HFF-Myc (cell line): ENCODE measurements at places on chromosomes 6 and 20.
A peak's percentile ranks its signal among the peaks of the same experiment; 100 is the strongest.

DNA sequence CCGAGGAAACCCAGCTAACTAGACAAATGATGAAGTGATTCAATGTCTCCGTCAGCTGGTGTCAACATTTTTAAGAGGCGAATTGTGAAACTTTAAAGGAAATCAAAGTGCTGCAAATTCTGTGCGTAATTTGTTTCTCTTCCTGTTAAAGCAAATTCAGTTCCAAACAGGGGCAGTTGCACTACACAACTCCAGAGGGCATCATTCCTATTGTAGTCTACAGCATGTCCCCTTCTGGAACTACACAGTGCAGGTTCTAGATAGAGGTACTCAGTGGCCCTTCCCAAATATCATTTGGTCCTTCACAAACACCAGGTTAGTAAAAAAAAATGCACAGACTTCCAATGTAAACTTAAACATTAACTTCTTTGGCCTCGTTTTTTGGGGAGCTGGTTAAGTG, 38.3 kb upstream of the SMLR1 start:
- DNase-seq = no peak

DNA sequence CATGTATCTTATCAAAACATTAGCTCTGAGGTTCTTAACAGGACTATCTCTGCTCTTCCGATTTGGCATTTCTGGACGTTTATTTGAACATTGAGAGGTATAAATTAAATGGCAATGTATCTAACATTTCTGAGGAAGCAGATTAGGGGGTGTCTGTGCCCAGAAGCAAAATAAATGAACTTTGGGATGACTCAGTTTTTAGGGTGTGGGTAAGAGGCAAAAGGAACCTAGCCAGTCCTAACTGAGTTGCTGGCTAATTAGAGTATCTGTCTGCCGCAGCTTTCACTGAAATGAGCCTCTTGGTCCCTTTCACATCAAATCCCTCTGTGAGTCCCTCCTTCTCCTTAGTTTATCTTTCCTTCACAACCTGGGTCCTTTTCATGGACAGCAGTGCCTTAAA, 1.1 kb downstream of the RNF144B start:
- DNase-seq = no peak

DNA sequence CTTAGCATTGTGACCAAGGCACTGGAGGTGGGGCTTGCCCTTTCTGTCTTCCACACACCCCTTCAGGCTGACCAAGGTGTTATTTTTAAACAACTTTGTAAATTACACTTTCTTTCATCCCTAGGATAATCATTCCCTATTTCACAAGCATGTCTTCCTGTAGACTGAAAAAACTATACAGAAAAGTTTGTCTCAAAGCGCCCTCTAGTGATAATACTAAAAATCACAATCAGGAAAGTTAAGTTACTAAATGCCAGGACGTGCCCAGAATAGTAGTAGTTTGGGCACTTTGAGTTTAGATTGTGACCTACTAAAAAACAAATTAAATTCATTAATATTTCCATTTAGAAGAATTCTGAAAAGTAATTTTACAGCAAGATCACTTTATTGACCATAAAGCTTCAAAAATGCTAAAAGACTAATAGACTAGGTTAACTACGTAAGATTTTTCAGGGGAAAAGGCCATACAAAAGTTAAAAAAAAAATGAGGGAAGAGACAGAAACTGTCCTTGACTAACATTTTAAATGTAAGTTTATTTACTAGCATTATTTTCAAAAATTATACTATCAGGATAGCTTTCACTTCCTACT, 123.3 kb upstream of the DUSP22 start:
- DNase-seq = no peak

DNA sequence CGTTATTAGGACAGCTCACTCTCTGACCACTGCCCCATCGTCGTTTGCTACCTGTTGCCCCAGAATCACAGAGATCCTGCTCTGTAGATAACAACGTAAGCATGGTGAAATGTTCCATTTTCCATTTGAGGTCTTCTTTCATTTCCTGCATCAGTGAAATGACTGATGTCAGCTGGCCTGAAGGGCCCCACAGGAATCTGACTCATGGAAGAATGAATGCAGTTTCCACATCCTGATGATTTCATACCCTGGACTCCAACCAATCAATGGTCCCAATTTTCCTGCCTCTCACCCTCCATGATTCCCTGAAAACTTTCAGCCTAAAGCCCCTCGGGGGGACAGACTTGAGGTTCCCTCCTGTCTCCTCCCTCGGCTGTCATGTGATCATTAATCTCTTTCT, 394.4 kb upstream of the CDH4 start:
- no peak for DNase-seq

GRCh38 chr6:72955666-72956065, 269.6 kb downstream of the KHDC1L start:
- DNase-seq = no peak

DNA sequence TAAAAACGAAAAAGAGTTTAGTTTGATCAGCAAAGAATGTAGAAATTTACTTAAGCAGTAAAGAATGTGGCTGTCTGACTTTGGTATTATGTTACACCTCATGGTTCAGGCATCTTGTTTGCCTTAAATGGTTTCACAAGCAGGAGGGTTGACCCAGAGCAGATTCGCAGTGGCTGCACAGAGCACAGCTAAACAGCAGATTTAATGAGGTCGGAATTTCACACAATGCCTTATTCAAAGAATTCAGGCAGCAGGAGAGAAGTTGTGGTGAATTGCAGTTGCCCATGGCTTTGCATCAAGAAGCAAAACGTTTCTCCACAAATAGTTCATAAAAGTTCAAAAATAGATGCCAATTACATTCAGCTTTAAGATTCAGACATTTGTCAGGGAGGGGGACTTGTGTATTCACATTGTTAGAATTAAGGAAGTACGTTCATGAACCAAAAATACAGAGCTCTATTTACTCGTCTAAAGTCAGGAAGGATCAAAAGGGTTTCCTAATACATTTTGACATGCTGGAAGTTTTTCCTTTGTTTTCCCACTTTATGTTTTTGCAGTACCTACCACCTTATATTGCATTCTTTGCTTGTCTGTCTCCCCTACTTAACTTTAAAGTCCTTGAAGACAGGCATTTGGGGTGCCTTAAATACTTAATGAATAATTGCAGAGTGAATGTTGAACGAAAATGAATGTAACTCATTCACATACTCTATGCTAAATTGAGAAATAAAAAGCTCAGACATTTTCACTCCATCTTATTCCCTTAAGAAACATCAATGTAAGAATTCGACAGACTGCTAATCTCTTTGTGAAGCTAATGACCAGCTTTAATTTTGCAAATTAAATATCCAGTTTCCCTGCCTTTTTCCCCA, 1163.6 kb upstream of the CITED2 start:
- peak; percentile 93 for DNase-seq

GRCh38 chr6:148218542-148219258, 123.9 kb upstream of the SASH1 start:
- no peak for DNase-seq

- peak; percentile 19 for DNase-seq
Observed at GRCh38 chr20:5222919-5223634, 93.7 kb downstream of the PROKR2 start.

DNA sequence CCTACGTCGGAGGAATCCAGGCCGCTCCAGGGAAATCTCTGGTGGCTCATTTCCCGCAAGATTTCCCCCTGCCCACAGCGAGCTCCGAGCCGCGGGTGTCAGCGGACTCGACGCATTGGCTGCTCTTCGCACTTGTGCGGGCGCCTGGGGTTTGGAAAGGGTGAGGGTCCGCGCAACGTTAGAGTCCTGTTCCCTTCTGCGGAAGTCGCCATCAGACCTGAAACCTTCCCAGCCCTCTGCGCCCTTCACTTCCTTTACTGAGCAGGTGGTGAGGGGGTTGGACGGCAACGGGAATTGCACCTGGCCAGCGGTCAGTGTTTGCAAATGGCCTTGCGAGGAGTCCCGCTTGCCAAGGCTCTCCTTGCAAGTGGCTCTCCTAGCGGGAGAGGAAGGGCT, 8.4 kb downstream of the PAX1 start:
- no peak for DNase-seq

GRCh38 chr6:36677753-36678487, 594 bp upstream of the CDKN1A start:
- no peak for DNase-seq

DNA sequence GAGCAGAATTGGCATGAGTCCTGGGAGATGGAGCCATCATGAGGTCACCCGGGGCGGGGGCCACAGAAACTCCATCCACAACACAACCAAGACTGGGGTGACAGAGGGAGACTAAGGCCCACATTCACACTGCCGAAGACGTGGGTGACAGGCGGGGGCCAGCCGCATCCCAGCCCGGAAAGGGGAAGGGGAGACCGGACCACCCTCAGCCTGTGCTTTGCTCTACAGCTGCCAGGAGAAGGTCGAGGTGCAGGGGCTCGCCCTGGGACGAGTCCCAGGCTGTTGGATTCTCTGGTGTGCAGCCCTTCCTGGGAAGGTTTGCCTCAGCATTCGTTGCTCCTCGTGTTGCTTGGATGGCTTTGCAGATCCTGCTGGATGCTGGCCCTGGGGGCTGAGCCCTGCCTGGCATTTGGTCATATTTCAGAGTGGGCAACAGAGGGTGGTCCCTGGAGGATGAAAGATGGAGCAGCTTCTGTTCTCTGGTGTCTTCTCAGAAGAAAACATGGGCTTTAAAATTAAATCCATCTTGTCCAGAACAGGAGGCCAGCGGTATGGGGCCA, 328.9 kb downstream of the TAF4 start:
- DNase-seq = no peak

- no peak for DNase-seq
Observed at GRCh38 chr6:104522533-104522932, 337.2 kb downstream of the HACE1 start.

DNA sequence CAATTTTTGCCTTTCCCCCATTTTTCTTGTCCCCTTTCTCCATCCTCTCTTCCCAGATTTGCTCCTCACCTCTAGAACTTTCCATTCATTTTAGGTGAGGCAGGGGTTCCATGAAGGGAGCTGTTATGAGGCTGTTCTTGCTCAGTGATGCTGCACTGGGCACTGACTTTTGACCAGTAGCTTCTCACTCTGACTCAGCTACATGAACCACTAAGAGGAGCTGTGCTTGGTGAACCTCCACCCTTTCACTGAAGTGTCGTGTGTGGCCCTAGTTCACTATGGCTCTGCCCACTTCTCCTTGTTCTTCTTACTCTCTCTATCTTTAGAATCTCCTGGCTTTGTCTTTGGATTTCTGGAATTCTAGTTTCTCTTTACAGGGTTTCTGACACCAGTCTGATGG, 307.1 kb upstream of the RNF24 start:
- no peak for DNase-seq

- DNase-seq = no peak
Observed at GRCh38 chr6:131003488-131004386, 59.3 kb downstream of the EPB41L2 start.

DNA sequence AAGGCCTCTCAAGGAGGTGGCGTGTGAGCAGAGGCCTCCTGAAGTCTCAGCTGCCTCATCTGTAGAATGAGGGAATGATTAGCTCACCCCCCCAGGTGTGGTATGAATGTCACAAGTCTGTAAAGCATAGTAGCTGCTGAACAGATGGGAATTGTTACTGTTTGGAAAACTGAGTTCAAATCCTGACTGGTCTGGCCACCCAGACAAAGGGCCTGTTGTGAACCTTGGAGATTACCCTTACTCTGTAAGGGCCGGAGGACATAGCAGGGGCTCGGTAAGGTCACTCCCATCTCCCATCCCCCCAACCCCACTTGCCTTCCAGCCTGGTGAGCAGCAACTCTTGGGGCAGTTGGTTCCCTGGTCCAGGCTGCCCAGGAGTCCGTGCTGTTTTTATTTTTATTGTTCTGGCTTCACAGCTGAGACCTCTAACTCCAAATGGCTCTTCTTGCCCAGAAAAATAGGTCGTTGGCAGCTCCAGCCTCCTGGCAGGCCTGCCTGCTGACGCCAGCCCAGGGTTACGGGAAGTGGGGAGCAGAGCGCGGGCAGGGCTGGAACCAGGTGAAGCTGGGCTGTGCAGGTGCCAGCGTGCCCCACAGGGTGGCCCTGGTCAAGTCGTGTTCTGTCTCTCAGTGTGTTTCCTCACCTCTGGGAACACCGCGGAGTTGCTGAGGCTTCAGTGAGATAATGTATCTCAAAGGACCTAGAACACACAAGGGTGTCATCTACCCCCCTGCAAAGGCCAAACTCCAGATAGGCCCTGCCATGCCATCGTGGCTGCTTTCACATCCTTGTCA, 4.5 kb upstream of the SIRPA start:
- no peak for DNase-seq

DNA sequence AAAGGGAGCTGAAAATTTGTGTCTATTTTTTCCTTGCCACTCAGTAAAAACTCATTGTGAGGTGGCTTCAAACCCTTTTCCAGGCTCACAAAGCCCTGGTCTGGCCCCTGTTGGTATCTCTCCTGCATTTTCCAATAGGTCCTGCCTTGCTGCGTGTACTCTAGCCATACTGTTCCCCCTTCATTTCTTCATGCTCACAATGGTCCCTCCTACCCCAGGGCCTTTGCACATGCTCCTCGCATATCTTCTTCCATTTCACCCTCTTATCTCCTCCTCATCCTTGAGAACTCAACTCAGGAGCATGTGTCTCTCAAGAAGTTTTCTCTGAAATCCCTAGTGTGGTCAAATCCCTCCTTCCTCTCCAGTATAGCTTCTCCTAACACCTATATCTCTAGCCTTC, 186.6 kb downstream of the MBOAT1 start:
- no peak for DNase-seq

- DNase-seq = no peak
Observed at GRCh38 chr6:21594416-21595281, 1.1 kb downstream of the SOX4 start.

DNA sequence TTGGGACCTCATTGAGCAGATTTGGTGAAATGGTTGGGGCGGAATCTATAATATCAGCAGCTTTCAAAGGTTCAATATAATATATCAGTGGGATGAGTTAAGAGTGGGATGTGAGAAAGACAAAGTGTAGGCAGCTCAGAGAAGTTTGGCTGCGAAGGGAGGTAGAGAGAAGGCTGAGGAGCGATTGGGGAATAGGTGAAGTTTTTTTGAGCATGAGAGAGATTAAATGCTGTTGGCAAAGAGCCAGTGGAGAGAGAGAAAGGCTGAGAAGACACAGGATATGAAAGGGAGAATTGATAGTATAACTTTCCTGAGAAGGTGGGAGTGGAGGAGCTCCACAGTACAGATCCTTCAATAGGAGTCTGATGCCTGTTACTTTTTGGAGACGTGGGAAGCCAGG, 12.1 kb upstream of the SERINC3 start:
- no peak for DNase-seq

- no peak for DNase-seq
Observed at GRCh38 chr6:163583558-163583957, 169.0 kb downstream of the QKI start.

- no peak for DNase-seq
Observed at GRCh38 chr6:6474170-6474920, 114.2 kb upstream of the LY86 start.

DNA sequence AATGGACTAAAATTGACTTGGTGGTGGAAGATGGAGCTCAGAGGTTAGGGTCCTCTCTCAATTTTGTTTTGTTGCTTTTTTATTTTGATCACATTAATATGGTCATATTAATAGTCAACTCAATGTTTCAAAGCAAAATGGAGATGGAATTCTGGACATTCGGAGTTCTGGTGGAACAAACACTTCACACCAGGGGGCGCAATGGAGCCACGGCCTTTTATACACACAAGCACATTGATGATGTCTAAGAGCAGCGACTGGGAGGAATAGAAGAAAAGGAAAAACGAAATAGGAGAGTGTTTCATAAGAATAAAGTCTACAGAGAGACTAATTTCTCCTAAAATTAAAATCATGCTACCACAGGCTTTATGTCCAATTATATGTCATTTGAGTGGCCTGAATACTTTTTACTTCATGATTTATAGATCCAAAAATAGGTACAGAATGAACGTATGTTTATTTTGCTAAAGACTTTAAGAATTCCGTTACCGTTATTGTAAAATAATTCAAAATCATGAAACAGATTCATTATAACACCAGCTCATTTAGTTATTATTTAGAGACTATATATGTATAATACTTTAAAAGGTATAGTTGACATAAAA, 197.6 kb upstream of the SASH1 start:
- peak; percentile 43 for DNase-seq
